Retina (tissue), 1 donor: ENCODE measurements at places on chromosomes 4 and X.
A peak's percentile ranks its signal among the peaks of the same experiment; 100 is the strongest.

DNA sequence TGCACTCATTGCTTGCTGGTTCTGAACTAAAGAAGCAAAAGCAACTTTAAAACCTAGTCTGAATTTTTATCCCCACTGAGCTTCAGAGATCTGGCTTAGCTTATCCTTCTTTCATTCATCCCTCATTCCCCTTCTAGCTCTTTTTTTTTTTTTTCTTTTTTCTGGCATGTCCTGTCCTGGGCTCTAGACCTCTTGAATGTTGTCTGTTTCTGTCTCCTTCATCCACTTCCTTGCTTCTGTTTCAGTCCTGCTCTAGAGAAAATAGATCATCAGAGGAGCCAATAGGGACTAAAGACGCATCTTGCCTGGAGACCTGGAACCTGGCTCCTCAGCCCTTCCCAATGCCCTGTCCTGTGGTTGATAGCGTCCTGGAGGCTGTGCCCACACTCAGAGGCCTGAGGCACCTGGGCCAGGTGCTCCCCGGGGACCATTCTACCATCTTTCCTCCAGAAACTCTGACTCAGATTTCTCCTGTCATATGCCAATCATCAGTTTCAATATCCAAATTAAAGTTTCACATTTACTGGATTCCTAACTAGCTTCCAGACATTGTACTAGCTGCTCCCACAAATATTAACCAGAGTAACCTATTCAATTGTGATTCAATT is 115.7 kb upstream of the GATB start:
- no peak for DNase-seq

GRCh38 chrX:105150557-105150956 is 69.9 kb downstream of the TEX13A start:
- no peak for DNase-seq

GRCh38 chrX:13283950-13284546 is 35.8 kb downstream of the ATXN3L start:
- peak; percentile 33 for DNase-seq

DNA sequence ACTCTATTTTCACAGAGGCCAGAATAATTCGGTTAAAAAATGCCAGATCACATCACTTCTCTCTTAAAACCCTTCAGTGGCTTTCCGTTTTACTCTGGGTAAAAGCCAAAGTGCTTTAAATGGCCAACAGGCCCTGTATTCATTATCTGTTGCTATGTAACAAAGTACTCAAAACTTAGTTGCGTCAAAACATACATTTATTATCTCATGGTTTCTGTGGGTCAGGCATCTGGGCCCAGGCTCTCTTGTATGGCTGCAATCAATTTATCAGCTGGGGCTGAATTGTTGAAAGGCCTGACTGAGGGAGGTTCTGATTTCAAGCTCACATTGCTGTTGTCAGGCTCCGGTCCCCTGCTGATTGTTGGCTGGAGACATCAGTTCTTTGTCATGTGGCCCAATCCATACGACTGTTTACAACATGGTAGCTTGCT is 72.7 kb upstream of the H2AZ1 start:
- no peak for DNase-seq

- DNase-seq = no peak
These were observed 104.4 kb upstream of the SCML1 start for GRCh38 chrX:17632942-17633341.

DNA sequence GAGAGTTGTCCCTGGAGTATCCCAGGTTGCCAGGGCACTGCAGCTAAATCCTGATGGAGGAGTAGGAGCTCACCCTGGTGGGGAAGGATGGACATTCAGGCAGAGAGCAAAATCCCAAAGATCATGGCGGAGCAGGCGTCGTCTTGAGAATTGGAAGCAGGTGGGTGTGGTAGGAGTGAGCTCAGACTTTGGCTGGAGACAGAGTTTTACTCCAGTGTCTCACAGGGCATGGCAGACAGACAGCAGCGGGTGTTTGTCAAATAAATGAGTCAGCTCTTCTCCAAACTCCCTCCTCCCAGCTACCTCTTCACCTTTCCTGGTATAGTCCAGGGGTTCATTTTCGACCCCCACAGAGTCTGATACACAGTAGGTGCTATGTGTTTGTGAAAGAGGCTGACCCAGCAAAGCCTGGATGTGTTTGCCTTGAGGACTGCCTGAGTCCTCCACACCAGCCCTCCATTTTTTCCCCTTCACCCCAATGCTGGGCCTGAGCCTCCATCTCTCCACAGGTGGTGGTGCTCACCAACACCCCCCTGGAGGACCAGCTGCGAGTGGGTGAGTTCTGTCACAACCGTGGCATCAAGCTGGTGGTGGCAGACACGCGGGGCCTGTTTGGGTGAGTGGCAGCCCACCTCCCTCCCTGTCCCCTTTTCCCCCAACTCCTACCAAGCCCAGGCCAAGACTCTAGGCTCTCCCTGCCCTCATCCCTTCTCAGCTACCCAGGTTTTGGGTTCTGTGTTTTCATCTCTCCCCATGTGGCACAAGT is 6.9 kb downstream of the UBA1 start:
- DNase-seq = no peak

DNA sequence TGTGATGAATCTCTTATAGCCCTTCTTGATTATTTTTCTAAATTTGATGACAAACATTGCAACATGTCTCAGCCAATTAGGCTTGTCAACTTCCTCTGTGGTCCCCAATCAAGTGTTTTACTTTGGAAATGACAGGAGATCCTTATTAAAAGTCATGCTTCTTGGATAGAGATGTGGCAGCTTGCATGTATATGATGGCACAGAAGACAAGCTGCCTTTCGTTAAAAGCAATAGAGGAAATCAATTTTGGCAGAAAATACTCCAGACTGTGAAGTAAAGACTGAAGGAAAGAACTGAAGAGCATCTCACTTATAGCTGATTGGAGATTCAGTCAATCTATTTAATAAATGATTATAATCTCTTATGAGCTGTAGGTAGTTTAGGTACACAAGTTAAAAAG is 419.6 kb downstream of the PCDH7 start:
- DNase-seq = no peak

GRCh38 chrX:12779534-12779933 is 11.7 kb upstream of the PRPS2 start:
- DNase-seq = no peak

GRCh38 chrX:134460862-134461220 is 876 bp downstream of the HPRT1 start:
- DNase-seq = no peak

DNA sequence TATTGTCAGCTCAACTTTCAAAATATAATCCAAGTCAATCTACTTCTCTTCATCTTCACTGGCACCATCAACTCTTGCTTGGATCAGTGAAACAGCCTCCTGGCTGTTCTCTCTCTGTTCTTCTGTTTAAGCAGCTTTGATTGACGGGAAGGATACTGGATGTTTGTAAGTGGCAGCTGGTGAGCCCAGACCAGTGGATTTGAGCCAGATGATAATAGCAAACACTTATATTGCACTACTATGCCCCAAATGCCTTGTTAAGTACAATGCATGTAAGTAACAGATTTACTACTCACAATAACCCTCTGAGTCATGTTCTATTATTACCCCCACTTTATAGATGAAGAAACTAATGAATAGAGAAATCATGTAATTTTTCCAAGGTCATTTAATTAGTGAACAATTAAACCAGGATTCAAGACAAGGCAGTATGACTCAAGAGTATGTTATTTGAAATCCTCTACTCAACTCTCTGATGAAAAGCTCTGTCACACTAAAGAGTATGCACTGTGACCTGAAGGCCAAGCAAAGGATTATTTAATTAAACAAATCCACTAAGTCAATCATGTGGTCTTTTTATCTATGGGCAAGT is 44.8 kb downstream of the SPANXN3 start:
- DNase-seq = no peak

GRCh38 chrX:100379388-100379986 is 30.6 kb downstream of the PCDH19 start:
- no peak for DNase-seq

GRCh38 chr4:82825425-82825824 is 26.8 kb upstream of the SCD5 start:
- DNase-seq = no peak

GRCh38 chrX:40243755-40244515 is 146.2 kb upstream of the BCOR start:
- DNase-seq = peak; percentile 44

DNA sequence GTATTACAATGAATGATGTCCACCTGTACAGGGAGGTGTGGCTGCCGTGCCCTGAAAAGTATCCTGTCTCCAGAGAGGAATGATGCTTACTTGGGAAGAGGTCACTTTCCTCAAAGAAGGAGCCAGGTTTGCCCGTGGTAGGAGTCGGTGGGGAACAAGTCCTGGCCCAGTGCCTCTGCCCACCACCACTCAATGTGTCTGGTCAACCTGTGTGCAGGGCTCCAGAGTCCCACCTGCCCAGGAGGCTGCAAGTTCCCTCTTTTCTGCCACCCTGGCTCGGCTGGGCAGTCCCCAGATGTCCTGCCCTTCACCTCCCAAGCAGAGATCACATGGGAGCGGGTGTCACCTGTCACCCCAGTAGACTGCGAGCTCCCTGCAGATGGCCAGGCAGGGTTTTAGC is 75.4 kb upstream of the C4orf50 start:
- no peak for DNase-seq

GRCh38 chrX:107669885-107670628 is 41.7 kb downstream of the PRPS1 start:
- DNase-seq = no peak

DNA sequence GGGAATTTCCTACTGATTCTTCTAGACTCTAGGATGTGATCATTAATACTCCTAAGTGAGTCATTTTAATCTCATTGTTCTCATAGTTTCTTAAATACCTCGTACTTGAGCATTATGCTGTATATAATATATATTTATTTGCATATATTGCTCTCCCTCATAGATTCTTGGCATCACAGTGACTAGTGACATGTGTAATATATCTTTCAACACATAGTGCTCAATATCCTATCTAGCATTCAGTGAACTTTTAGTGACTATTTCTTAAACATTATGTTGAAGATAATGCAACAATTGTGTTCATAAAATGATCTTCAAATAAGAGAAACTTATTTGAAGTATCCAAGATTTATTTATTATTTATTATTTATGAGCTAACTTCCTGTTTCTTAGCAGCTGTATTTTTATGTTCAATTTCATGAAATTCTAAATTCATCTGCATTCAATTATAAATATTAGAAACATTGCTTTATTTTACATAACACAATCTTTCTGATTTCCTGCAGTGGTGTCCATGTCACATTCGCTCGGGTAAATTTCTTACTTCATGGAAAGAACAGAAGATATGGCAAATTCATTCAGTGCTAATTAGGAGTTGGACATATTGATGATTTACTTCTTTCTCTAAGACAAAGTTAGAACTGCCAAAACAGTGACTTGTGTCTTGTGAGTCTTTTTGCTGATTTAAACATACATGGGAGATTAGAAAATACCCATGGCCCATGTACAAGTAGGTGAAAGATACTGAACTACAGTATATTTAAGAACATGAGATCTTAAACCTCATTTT is 1095.5 kb upstream of the IGFBP7 start:
- DNase-seq = no peak

GRCh38 chrX:141934059-141934641 is 30.5 kb downstream of the MAGEC1 start:
- no peak for DNase-seq

- DNase-seq = no peak
These were observed 1.5 kb downstream of the RTL5 start for GRCh38 chrX:72130156-72130761.

DNA sequence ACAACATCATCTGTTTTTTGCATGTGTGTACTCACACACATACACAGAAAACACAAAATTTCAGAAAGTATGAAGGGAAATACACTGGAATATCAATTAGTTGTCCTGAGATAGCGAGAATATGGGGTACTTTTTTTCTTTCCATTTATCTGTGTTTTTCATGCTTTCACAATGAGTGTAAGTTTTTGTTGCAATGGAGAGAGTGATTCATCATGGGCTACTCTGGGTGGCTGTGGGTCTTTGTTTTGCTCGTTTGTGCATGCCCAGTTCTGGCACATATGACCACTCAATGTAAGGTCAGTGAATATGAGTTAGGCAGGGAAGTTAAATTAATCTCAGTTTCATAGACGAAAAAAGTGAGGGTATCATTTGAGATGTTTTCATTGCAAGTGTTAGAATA is 26.9 kb downstream of the XK start:
- no peak for DNase-seq

- DNase-seq = no peak
These were observed 357.5 kb downstream of the PPP1R2C start for GRCh38 chrX:42420426-42420825.

DNA sequence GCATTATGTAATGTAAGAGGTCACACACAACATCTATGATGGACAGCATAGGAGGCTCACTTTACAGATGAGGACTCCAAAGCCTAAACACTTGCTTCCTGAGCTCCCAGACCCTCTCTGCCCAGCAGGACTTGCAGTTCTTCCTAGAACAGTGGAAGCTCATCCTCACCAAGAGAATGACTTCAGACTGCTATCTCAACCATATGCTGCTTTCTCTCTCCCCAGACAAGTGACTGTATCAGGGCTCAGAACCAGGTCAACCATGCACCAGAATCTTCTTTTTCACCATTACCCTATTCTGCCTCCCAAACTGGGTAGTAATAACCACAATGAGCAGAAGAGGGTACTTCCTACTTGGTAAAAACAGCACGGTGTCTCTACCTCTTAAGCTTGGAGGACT is 12.2 kb downstream of the RNF150 start:
- DNase-seq = peak; percentile 27

GRCh38 chr4:36737691-36738090 is 456.3 kb downstream of the DTHD1 start:
- DNase-seq = peak; percentile 9

GRCh38 chrX:71619986-71620385 is 1.7 kb upstream of the CXCR3 start:
- no peak for DNase-seq

- DNase-seq = peak; percentile 99
These were observed 110.6 kb downstream of the DCTD start for GRCh38 chr4:182806259-182807252.

DNA sequence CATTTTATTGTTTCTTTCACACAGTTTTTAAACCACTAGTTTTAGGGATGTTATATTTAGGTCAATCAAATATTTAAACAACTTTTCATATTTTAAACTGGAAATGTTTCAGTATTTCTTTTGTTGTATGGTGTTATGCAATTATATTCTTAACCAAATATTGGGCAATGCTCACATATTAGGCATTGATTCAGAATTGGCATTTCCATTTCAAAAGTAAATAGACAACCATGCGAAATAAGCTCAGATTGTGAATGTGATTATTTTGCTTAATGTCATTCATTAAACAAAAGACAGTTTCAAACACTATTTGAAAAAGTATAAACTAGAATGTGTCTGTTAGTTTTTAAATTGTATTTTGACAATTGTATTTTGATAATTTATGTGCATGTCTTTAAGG is 36.9 kb downstream of the ARAP2 start:
- DNase-seq = no peak

GRCh38 chrX:119475389-119476101 is 7.3 kb downstream of the SLC25A5 start:
- no peak for DNase-seq

- peak; percentile 59 for DNase-seq
These were observed 1.1 kb downstream of the OGT start for GRCh38 chrX:71533851-71534561.

DNA sequence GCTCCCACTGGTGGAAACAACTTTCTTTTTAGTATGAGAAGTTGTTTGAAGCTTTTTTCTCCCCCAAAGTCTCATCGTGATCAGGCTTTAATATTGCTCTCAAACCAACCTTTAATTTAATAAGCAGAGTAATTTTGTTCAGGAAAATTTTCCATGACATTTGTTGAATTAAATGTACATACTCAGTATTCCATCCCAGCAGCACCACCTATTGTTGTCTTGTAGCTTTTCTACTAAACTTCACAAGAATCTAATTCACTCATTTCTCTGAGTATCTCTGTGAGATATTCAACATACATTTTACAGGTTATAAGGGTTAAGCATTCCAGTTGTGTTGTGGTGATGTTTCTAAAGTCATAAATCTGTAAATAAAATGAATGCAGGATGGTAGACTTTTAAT is 218.3 kb upstream of the HAND2 start:
- DNase-seq = no peak
